ENCODE measurements at places on chromosomes 7 and 10. TPM values are rescaled to one million over a fixed set of nuclear protein-coding genes. Genes with fewer than 3 reads are reported as not detected.
A peak's percentile ranks its signal among the peaks of the same experiment; 100 is the strongest.

GRCh38 chr10:49350846-49351532 is 44.9 kb downstream of the DRGX start:
- DNase-seq: no peak

DNA sequence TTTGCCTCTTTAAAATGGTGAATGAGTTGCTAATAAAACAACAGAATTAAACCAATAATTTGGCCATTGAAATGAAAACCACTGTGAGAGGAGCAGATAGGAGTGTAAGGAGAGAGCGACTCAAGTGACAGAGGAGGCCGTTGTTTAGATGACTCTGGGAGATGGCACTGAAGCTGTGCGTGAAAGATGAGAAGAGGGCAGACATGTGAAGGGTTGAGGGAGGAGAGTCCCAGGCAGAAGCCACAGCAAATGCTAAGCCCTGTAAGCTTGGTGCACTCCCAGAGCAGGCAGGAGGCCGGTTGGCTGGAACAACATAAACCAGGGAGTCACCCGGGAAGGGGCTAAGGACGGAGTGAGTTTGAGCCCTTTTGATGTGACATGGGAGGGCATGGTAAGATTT is 814 bp upstream of the OPALIN start:
- DNase-seq: no peak

DNA sequence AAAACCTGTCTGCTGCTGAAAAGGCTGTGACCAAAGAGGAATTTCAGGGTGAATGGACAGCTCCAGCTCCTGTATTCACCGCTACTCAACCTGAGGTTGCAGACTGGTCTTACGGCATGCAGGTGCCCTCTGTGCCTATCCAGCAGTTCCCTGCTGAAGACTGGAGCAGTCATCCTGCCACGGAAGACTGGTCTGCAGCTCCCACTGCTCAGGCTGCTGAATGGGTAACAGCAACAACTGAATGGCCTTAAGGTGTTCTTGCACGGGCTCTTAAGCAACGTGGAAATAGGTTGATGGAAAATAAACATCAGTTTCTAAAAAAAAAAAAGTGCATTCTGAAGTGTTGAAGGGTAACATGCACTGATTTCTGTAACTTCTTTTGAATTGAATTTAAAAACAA is 82.3 kb downstream of the DAGLB start:
- DNase-seq: no peak

DNA sequence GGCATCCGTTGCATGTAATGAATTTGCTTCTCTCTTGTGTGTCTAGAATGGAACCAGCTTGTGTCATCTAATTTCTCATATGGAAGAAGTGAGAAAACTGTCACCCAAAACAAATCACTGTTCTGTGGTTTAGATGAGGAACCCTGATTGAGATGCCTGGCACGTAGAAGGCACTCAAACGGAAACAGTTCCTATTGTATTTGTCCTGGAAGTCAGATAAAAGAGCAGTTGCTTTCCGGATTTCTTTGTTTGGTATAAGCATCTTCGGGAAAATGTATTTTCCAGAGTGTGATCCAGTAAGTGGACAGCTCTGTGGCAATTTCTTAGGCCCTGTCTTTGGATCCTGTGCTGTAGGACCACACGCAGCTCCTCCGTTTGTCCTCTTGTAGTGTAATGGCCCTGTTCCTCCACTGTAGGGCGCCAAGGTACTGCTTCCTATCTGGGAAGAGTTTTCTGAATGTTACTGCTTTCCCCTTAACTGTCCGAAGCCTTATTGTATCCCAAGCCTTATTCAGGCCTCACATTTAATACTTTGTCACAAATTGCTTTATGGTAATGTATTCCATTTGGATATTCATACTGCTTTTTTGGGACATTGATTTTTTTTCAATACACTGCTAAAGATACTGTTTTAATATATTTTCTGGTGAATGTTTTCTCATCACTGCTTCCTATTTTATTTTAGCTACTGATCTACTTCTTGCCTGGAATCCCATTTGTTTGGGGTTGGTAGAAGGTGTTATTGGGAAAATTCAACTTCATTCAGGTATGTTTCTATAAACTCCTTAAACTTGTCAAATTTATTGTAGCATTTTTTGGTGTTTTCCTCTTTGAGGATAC is 24.8 kb downstream of the INPP5F start:
- peak; percentile 74 for DNase-seq

EN2 gene
- not detected for total RNA-seq

DNA sequence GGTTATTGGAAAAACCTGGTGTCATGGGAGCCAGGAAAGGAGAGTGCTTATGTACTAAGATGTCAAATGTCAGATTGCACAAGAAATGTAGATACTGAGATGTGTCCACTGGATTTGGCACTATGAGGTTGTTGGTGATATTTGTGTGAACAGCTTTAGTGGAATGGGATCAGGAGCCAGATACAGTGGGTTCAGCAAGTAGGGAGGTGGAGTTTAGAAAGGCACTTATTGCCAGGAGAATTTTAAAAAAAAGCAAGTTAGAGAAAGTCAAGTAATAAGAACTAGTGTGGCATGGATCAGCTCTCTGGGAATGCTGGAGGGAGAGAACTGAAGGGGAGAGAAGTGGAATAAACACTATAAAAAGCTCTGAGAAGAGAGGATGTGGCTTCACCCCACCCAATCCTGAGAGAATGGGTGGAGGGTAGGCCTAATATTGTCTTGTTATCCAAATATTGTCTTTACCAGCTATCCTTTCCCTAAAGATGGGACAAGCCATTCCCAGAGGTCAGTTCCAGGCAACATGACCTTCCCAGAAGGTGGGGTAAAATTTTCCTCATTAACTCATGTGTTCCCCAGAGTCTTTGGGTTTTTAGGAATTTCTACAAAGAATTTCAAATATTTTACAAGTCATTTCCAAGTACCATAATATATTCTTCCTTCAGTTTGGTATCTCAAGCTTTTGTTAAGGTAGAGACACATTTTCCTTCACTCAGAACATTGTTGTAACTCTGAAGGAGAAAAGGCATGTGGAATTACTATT is 42.3 kb downstream of the ENTPD1 start:
- no peak for DNase-seq

- peak; percentile 16 for DNase-seq
Measured at GRCh38 chr10:27345455-27345920, 104.9 kb upstream of the ACBD5 start.

GRCh38 chr10:36888925-36889573 is 236.3 kb upstream of the ANKRD30A start:
- DNase-seq: peak; percentile 74

ZC3HAV1 gene
- 47.6 TPM for total RNA-seq

HABP2 gene
- not detected for total RNA-seq
